ENCODE measurements at places on chromosomes 12 and 14. TPM values are rescaled to one million over a fixed set of nuclear protein-coding genes. Genes with fewer than 3 reads are reported as not detected.

DNA sequence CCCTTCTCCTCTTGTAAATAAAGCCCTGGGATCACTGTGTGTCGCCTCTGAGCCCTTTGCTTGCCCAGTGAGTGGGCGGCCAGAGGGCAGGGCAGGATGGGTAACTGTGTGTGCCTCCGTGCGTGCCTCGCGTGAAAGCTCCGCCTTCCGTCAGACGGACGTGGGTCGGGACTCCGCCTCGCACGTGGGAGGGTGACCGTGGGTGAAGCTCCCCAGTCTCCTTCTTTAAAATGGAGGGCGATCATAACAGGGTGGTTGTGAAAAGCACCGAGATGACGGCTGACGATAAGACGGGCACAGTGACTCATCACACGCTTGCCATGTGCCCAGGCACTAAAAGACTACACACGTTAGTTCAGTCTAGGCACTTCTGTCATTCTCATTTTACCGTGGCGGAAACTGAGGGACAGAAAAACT is 9.2 kb downstream of the PHB2 start:
- DNase-seq = peak; percentile 74

Gene CLEC1A
- total RNA-seq = 2.7 TPM

DNA sequence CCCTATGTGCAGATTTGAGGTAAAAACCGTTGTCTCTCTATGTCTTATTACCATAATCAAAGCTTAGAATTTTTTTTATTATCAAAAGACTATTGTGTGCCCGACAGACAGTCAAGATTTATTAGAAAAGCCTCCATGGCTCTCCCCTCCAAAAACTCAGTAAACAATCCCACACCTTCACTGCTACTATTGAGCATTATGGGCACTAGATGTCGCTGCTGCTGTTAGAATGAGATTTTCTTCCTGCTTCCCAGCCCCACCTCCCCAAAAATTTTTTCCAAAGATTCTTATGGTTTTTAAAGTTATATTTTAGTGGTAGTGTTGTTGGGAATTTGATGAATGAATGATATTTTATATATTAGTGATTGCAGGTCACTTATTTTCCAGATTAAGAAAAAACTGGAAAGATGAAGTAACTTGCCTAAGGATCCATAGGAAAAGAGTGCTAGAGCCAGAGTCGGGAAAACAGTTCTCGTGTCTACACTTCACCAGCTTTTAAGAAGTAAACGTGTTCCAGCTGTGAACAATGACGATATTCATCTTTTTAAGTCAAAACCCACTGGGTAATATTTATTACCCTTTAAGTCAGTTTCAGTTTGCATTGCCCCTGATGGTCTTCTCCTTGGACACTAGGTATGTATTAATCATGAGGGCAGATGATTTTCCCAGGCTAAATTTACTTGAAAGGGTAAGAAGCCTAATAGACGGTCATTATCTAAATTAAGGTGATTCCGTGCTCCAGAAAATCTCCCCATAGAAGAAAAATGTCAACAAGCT is 12.2 kb upstream of the FOXG1 start:
- peak; percentile 79 for DNase-seq

DNA sequence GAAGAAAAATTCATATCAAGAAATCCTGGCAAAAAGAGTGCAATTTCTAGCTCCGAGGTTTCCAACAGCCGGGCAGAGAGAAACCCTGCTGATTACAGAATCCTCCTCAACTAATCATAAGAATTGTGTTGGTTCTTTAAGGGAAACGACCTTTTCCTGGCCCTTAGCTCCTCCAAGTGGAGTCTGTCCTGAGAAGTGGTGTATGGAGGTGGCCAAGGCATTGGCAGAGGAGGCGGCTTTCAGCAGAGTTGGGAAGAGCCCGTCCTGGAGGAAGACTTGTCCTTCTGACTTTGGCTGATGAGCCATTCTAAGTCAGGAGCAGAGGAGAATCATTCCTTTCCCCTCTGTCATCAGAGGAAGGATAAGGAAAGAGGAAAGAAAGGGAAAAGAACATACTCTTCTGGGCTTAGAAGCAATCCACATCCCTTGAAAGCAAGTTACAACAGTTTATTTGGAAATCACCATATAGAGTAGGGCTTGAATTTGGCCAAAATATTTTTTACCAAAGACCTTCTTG is 46.5 kb upstream of the PTCSC3 start:
- DNase-seq = no peak

GRCh38 chr14:38090506-38090905 is 117.2 kb upstream of the SSTR1 start:
- DNase-seq = no peak

Gene CLEC2A
- not detected for total RNA-seq

DNA sequence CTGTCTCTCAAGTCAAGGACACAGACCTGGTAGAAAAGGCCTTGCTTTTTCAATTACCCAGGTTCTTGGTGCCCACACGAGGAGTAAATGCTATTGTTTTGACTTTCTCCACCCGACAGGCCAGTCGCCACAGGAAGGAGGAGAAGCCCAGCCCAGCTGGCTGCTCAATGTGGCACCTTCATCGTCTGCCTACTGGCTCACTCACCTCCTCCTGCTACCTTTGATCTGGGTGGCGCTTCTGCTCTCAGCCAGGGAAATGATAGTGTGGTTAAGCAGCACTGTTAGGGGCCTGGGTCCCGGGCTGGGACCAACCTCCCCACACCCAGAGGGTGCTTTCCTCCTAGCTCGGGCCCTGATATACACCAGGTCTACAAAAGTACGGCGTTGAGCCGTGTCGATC is 75.0 kb upstream of the FZD10 start:
- no peak for DNase-seq

Gene PAX9
- total RNA-seq = 2.2 TPM

GRCh38 chr14:49975276-49975675 is 82.4 kb downstream of the ARF6 start:
- peak; percentile 97 for DNase-seq

GRCh38 chr14:24198814-24199524 is 3.7 kb upstream of the TM9SF1 start:
- DNase-seq = no peak

Gene IAPP
- not detected for total RNA-seq

DNA sequence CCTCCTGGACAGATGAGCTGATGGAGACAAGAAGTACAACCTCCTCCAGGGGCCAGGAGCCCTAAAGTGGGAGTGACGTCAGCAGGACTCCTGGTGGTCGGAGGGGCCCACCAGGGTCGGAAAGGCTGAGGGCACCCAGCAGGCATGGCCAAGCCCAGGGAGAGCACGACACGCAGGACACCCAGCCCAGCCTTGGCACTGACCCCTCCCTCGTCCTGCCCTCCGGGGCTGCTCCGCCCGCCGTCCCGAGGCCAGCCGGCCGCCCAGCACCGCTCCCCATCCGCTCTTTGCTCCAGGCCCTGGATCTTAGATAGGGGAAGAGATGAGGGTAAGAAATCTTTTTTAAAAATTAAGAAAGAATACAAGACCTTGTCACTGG is 14.4 kb upstream of the RPLP0 start:
- no peak for DNase-seq

Gene ZNF140
- 15.7 TPM for total RNA-seq

Gene GLIPR1
- total RNA-seq = 82.2 TPM

- no peak for DNase-seq
Observed at GRCh38 chr12:5210923-5211290, 167.2 kb downstream of the KCNA5 start.

GRCh38 chr14:63565448-63565847 is 22.3 kb upstream of the PPP2R5E start:
- DNase-seq = no peak

- no peak for DNase-seq
Observed at GRCh38 chr14:72685456-72685855, 208.4 kb downstream of the DPF3 start.

- no peak for DNase-seq
Observed at GRCh38 chr14:95431199-95432143, 85.0 kb downstream of the SYNE3 start.
